Posterior vena cava (tissue), 2 donors: ENCODE measurements at places on chromosomes 7 and 10.

DNA sequence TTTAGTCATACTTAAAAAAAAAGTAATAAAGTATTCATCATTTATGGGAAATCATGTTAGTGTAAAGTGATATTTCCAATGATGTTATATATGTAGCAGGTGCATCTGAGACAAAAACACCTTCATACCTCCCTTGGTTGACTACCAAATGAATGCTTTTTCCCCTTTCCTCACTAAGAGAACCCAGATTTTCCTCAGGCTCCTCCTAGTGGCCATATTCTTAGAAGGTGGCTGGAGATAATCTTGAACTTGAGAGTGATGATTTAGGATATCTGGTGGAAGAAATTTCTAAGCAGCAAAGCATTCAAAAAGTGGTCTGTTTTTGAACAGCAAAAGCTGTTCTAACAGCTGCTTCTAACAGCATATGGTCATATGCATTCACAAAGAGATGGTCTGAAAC is 16.8 kb upstream of the DNAH11 start:
- no peak for DNase-seq

DNA sequence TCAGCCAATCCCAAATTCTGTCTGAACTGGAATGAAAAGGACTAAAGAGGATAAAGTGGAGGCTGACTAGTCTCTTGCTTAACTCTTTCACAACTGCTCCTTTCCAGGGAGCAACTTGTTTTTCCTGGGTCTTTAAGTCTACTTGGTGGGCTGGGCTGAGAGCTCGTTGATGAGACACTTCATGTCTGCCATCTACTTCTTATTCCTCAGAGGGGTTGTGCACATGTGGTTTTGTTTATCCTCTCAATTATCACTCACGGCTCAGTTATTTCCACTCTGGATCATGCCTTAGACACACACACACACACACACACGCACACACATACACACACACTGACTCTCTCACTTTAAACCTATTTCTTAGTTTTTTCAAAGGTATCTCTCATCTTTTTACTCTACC is 298.6 kb upstream of the MTPN start:
- DNase-seq = no peak

DNA sequence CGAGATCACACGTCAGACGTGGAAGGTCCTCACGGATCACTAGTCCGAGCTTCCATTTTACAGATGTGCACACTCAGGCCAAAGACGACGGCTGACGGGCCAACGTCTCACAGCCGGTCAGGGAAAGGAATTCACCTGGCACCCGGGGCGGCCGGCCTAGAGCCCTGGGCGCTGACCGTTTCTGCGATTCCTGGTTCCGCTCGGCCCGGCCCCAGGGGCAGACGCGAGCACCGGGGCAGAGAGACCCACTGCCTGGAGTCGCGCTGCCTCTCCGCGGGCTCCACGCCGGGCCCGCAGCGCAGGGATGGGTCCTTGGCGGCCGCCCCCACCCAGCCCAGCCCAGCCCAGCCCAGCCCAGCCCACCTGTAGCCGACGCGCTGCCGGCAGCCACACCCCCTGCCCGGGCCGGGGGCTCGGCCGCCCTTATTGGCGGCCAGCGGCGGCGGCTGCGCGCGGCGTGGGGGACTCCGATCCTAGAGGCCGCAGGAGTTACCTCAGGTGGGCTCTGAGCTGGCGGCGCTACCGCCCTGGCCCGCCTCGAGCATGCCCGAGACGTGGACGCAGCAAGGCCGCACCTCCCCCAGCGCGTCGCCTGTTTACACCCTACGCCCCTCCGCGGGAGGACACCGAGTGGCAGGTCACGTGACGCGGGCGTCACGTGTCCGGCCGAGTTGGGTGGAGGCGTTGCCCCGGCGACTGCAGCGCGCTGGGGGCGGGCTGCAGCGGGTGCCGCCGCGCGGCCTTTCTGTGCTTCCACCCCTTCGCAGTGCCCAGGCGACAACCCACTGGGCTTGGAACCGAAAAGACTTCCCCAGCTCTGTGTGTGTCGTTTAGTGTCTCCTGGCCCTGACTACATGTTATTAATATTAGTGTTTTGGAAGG is 78.1 kb downstream of the ZFAND4 start:
- DNase-seq = peak; percentile 97

DNA sequence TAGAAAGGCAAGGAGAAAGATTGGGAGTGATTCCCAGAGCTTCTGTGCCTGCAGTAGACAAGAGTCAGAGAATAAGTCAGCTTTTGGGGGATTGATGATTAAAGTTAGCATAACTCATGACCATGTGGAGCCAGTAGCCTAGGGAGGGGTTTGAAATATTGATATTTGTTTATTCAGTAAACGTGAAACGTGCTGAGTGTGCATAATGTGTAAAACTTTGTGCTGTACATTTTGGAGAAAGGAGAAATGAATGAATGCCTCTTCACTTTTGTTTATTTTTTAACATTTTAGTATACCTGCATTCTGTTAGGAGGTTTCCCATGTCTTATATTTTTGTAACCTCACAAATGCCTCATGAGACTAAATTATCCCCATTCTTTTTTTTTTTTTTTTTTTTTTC is 272.3 kb downstream of the SORCS3 start:
- DNase-seq = no peak

GRCh38 chr10:123136221-123136805 is 543 bp downstream of the HMX3 start:
- DNase-seq = no peak

- DNase-seq = no peak
Measured at GRCh38 chr7:115306586-115306985, 384.7 kb downstream of the MDFIC start.

- DNase-seq = no peak
Measured at GRCh38 chr7:117654780-117655179, 175.0 kb downstream of the CFTR start.

DNA sequence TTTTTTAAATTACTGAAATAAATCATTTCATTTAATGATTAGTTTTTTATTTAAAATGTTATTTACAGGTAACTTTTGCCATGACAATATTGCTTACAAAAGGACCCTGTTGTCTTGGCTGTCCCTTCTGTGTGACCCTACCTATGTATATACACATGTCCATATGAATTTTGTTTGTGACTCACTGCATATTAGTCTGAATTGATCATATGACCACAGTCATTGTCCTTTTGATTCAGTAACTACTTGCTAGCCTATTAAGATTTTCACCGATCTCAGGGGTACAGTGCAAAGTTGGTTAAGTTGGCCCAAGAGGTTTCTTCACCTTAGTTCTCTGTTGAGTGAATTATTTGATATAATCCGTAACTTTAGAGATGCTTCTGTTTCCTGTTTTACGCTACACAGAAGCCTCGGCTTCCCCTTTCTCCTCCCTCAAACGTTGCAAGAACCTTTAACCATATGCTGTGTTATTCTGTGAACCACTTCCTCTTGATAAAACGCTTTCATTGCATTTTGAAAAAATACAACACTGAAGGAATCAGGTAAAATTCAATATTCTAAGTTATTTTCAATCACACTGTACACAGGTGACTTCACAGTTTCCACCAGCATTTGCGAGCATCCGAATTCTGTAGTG is 43.9 kb downstream of the APBB1IP start:
- no peak for DNase-seq

DNA sequence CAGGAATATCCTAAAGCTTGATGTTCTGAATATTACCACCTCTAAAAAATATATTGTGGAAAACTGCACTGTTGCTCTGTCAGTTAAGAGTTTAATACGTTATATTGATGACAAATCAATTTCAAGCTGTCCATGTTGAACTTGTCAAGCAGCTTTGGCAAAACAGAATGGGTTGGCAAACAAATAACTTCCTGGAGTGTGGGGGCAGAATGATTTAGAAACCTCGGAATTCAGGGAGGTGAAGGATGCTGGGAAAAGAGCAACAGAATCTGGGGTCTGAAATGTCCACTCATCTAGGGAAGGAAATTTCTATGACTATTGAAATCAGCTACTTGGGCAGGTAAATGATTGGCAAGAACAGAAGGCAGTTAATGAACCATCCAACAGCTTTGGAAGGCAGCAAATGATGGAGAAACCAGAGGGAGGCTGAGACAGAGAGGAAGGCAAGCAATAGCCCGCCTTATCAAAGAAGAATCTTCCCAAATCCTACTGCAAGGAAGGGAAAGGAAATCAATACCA is 95.1 kb upstream of the PALS2 start:
- no peak for DNase-seq

DNA sequence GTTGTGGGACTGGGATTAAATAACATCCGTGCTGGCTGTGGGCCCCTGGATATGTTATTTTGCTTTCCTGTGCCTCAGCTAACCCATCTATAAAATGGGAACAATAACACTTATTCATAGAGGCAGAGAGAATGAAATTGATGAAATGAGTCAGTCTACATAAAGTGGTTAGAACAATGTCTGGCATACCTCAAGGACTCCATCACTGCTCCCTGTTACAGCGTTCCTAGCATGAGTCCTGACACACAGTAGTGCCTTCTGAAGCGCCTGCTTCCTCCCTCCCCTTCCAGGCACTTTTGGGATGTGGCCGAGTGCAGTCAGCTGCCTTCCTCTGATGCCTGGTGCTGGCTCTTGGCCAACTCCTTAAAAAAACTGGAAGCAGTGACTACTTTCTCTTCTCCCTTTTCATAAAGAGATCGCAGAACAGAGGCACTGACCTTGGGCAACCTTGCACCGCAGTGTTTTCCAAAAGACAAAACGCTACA is 108.4 kb upstream of the ZMIZ1 start:
- DNase-seq = peak; percentile 91

DNA sequence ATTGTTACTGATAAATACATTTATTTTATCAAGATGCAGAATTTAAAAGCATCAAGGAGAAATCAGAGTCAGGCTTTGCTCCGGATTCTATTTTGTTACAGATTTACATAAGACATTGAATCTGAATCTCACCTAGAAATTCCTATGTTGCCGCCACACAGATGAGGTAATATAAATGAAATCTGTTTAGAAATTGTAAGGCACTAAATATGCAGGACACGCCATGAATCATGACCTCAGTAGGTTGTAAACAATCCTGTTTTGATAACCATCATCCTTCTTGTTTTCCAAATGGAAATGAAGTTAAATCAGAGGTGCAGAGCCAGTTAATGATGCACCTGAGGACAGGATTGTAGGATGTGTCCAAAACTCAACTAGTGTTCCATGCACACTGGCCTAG is 778.0 kb downstream of the MAGI2 start:
- DNase-seq = no peak
